Erythroblast (primary cell): ENCODE measurements at places on chromosomes 12 and 14.
A peak's percentile ranks its signal among the peaks of the same experiment; 100 is the strongest.

- no peak for DNase-seq
Observed at GRCh38 chr12:59472273-59472672, 123.6 kb upstream of the SLC16A7 start.

DNA sequence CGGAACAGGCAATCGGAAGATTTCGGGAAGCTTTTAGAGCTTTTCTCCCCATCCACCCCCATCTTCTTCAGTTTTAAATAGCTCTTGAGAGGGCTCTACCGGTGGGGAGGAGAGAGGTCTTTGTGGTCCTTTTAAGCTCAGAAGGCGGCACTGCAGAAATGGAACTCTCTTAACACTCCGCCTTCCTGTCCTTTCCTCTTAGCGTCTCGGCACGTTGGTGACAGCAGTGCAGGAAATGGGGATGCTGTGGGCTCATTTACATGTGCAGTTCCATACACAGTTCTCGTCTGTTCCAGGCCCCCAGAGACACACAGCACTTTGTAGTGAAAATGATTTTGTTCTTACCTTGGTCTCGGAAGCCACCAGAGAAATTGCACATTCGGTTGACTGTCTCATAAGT is 50.4 kb upstream of the RIN3 start:
- no peak for DNase-seq

GRCh38 chr14:29805415-29806123 is 122.1 kb downstream of the PRKD1 start:
- DNase-seq: peak; percentile 66

DNA sequence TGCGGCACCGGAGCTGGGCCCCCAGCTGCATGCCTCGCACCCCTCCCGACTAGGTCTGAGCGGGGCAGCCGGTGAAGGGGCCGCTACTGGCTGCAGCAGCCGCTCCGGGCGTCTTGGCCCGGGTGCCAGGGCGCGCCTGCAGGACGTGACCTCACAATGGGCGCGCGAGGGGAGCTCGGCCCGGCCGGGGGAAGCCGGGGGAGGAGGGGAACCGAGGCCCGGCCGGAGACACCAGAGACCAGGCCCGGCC is 353 bp downstream of the BAG5 start:
- DNase-seq: no peak

DNA sequence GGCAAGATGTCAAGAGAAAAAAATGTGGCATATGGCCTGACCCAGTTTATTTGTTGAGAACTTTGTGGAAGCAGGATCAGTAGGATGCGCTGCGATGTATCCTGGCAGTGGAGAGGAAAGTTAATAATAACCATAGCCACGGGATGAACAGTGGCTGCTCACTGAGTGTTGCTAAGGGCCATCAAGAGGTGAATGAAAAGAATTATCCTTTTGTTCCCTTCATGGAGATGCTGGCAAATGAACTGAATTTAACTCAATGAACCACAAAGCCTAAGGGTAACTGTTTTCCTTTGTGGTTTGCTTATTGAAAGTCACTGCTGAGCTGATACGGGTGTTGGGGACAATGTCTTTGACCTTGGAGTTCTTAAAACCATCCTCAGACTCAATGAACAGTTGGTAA is 476.5 kb downstream of the APAF1 start:
- DNase-seq: no peak

DNA sequence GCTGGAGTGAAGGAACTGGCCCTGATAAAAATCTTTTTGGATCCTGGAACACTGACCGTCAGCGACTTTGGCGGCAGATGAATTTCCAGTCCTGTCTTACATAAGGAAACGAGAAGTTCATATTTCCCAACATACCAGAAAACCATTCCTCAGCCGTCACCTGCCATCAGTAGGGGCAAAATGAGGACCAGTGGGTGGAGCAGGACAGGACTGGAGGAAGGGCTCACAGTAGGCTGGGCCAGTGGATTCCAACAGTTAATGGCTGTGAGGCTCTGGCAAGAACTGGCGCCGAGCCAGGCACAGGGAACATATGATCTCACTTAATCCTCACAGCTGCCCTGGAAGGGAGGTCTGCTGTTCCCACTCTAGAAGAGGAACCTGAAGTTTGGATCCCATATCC is 67.2 kb upstream of the FAM181A start:
- DNase-seq: no peak

DNA sequence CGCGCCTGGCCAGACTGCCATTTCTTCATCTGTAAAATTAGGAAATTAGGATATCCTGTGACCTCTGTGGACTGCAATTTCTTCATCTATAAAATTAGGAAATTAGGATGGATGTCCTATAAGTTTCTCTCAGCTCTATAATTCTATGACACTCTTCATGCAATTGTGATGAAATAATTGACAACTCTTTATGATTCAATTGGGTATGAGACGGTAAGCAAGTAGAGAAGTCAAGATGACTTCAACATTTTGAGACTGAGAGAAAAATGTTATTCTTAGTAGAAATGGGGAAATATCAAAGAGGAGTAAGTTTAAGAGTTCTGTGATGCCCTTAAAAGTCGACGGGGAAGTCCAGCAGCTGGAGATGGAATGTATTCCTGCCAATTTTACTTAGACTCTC is 12.0 kb downstream of the KIAA0586 start:
- DNase-seq: no peak

DNA sequence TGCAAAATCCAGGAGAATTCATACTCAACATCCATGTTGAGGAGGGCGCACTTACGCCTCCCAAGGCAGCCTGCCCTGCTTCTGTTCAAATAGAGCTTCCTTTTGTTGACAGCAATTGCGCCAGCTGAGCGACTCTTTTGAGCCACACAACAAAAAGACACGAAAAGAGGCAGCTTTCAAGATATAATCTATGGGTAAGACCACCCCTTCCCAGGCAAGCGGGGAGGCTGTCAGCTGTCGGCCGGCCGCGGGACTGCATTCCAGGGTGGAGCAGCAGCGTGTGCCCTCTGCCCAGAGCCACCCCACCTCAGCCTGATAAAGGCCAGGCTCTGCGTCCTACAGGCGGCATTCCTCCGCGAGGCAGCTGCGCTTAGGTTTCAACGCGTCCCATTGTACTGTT is 15.8 kb upstream of the STAB2 start:
- no peak for DNase-seq

DNA sequence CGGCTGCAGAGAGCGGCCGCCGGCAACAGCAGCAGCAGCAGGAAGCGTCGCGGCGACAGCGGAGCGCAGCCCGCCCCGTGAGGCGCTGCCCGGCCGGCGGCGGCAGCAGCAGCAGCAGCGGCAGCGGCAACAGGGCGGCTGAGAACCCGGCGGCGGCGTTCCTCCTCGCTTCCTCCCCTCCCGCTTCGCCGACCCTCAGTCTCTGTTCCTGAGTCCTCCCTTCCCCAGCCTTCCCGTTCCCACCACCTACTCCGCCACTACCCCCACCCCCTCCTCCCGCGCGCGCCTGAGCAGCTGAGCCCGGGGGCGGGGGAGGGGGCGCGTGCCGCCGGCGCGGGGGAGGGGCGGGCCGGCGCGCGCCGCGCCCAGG is 310 bp downstream of the BICDL1 start:
- no peak for DNase-seq

DNA sequence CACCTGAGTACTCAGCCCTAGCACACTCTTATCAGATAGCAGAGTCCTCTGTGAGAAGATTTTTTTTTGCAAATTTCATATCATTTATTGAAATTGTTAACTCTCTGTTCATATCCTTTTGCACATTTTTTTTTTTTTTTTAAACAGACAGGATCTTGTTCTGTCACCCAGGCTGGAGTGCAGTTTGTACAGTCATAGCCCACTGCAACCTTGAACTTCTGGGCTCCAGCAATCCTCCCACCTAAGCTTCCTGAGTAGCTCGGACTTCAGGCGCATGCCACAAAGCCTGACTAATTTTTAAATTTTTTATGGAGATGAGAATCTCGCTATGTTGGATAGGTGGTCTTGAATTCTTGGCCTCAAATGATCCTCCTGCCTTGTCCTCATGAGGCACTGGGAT is 4.3 kb downstream of the PARP2 start:
- DNase-seq: no peak

DNA sequence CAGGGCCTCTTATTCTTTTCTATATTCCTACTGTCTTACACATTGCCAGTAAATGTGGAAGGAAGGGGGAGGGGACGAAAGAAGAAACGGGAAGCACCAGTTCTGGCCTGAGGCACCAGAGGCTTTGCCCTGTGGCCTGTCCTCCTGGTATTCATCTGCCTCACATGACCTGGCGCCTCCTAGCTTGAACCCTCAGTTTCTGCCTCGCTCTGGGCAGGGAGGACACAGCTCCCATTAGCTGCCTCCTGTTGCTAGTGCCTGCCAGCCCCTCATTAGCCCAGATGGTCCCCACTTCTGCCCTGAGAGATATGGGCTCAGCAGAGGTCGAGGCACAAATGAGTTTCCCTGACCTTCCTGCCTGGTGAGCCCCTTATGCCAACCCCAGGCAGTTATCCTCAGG is 3.0 kb upstream of the PLEKHG6 start:
- no peak for DNase-seq

GRCh38 chr12:132307976-132308852 is 21.2 kb downstream of the GALNT9 start:
- DNase-seq: no peak

DNA sequence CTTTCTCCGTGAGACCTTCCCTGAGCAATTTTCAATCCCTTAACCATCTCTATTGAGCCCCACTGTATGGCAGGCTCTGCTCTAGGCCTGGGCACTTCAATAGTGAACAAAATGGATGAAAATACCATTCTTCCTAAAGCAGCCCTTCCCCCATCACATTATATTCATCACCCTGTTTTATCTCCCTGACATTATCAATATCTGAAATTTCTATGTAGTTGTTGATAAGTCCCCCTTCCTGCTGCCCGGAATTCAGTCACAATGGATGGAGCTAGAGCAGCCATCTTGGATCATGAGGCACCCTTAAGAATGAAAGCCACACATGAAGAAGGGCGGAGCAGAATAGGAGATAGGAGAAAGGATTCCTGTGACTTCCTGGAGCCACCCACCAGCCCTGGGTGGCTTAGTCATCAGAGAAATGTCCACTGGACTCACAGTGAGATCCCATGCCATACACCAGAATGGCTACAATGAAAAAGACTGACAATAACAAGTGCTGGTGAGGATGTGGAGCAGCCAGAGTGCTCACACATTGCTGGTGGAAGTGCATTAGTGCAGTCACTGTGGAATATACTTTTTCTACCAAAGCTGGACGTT is 33.9 kb downstream of the SCARB1 start:
- DNase-seq: no peak

DNA sequence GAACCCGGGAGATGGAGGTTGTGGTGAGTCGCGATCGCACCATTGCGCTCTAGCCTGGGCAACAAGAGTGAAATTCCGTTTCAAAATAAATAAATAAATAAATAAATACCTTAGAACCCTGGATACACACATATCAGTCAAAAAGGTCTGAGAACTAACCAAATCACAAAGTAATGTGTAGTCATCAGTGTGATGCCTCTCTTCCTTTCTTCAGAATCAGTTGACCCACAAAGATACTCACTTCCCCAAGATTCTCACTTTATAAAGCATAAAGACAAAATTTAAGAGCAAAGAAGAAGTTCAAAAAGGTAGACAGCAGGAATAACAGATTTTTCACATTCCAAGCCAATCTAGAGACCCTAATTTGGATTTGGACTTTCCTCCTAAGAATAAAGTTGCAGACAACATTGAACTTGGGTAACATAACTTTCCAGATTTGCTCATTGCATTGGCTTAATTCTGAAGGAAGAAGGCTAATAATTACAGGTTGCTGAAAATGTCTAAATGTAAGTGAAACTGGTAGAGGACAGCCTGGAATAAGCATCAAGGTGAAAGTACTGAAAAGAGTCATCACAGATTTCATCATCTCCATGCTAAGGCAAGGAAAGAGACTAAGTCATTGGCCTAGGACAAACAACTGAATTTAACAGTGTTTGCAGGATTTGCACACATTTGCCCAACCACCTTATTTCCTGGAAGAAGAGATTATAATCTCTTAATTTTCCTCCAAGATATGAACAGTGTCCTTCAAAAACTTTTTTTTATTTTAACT is 17.4 kb downstream of the TMED10 start:
- no peak for DNase-seq
